Stimulated activated CD4-positive, alpha-beta T cell treated with anti-CD3 and anti-CD28 coated beads, Interleukin-15, amount 100 ng/mL, for 48 hours (primary cell): ENCODE measurements at places on chromosomes 5 and 9.

- no peak for DNase-seq
Observed at GRCh38 chr5:124923131-124923530, 176.7 kb upstream of the ZNF608 start.

DNA sequence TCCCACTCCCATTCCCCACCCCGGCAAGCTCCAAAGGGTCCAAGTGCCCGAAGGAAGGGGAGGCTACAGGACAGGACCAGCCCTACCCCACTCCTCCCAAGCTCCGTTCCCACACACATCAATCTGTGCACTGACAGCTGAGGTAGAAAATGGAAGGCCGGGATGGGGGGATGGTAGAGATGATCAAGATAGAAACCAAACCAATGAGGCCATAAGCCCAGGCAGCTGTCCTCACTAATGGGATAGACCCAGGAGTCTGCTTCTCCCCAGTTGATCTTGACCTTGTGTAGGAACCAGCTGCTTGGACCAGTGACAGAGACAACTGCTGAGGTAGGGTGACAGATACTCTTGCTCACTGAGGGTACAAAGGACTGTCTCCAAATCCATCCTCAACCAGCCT lies 38.6 kb downstream of the B4GALT1 start:
- DNase-seq = no peak

GRCh38 chr5:29963956-29964355 lies 1229.5 kb upstream of the CDH6 start:
- no peak for DNase-seq

- no peak for DNase-seq
Observed at GRCh38 chr5:130963798-130964197, 201.3 kb downstream of the HINT1 start.

DNA sequence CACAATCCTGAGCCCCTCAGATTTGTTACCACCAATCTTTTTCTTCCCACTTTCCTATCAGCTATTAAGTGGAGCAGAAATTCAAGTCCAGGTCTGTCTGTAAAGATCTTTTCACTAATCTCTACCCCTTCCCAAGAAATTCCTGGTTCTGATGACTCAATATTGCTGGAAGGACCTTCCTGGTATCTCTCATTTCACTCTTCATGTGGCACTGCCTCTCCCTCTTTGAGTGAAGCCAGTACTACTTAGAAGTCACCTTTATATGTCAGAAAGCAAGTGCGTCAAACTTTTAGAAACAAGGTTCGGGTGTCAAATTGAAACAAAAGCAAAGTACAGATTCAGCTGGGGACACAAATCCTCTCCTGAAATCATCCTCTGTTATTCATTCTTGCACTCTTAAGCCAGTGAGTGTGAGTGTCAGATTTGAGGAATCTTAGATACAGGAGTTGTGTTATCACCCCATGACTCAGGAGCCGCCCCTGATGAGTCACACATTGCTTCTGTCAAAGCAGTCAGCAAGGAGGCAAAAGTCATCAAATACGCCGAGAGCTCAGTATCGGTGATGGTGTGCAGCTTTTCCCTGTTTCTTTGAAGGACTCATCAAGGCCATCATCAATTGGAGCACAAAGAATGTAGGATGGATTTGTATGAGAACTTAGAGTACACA lies 313.0 kb downstream of the CETN3 start:
- DNase-seq = peak; percentile 0

- no peak for DNase-seq
Observed at GRCh38 chr9:134461426-134461982, 135.2 kb downstream of the RXRA start.

- DNase-seq = no peak
Observed at GRCh38 chr5:27830546-27830945, 792.2 kb upstream of the CDH9 start.

DNA sequence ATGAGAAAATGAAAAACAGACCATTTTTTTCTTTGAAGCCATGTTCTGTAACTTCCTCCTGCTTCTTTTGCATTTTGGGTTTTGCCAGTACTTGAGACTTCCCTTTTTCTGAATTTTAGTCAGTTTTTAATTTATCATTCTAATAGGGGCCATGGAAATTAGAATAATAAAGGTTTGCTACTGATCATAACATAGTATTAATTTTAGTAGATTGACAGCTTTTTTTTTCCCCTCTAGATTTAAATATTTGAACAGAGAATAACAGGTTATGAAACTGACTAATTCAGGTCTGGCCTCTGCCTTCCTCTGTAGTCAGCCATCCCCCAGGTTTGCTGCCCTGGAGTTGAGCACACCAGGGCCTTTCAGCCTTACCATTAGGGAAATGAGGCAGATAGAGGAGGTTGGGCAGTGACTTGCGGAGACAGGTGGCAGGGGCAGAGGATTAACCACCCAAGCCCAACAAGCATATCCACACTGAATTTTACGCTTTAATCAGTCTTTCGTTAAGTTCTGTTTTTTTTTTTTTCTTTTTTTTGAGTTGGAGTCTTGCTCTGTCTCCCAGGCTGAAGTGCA lies 80.1 kb upstream of the TNFAIP8 start:
- no peak for DNase-seq

GRCh38 chr9:92974761-92975755 lies 27.7 kb downstream of the FGD3 start:
- no peak for DNase-seq

DNA sequence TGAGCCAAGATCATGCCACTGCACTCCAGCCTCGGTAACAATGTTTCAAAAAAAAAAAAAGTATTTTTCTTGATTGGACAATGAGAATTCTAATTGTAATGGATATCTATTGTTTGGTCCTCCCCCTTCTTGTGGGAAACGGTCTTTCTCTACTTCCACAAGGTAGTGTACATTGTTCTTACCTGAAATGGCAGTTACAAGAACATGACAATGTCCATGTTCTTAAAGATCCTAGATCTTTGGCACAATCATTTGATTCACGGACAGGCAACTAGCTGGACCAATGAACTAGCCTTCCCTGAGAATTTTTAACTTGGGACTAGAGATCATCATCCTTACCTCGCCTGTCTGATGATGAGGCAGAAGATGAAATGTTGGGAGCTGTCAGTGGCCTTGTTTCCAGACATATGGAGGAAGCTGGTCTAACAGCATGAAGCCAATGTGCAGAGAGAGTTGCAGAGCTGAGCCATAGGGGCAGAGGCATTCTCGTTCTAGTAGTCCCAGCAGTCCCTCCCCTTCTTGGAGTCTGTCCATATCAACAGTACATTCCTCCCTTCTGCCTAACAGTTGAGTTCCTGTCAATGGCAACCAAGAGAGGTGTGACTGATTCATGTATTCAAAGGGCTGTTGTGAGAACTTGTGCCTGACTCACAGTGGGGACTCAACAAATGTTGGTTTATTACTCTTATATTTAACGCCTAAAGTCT lies 2.1 kb upstream of the MARCHF6 start:
- no peak for DNase-seq

- no peak for DNase-seq
Observed at GRCh38 chr5:16936989-16937438, 926 bp upstream of the MYO10 start.

GRCh38 chr9:129102791-129103594 lies 7.6 kb downstream of the CRAT start:
- DNase-seq = no peak

DNA sequence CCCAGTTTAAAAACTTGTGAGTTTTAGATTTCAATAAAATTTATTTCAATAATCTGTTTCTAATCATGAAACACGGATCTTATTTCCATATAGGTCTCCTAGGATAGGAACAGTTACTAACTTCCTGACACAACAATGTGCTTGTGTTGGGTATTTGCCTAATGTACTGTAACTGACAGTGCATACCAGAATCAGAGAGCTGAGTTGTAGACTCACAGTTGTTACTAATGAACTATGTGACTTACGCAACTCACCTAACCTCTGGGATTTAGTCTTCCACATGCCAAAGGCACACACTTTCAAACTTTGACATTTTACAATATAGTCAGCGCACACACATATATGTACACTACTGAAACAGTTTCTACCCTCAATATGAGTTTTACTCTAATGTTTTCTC lies 77.7 kb downstream of the HOMER1 start:
- DNase-seq = no peak

GRCh38 chr5:53913941-53914340 lies 353.5 kb downstream of the NDUFS4 start:
- no peak for DNase-seq

DNA sequence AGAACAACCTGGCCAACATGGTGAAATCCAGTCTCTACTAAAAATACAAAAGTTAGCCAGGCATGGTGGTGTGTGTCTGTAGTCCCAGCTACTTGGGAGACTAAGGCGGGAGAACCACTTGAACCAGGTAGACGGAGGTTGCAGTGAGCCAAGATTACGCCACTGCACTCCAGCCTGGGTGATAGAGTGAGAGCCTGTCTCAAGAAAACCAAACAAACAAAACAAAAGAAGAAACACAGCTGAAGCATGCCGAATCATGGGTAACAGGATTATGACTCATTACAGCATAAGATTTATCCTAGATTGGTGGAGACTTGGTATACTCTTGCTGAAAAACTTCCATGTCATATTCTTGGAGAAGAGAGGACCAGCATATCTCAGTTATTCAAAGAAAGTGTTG lies 236.7 kb upstream of the CCNH start:
- no peak for DNase-seq

DNA sequence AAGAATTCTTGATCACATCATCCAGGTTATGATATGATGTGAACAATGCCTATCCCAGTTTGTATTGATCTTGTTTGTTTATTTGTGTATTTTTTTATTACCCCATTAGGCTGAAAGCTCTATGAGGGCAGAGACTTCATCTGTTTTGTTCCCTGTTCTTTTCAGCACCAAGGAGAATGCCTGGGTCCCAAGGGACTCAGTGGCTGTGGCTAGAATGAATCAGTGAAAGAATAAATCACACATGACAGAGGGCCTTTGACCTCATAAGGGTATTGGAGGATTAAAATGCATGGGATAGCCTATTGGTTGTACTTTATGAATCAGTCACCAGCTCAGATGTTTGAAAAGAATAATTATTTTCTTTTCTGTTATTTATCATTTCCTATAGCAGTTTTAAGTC lies 292.2 kb downstream of the GAS1 start:
- no peak for DNase-seq

DNA sequence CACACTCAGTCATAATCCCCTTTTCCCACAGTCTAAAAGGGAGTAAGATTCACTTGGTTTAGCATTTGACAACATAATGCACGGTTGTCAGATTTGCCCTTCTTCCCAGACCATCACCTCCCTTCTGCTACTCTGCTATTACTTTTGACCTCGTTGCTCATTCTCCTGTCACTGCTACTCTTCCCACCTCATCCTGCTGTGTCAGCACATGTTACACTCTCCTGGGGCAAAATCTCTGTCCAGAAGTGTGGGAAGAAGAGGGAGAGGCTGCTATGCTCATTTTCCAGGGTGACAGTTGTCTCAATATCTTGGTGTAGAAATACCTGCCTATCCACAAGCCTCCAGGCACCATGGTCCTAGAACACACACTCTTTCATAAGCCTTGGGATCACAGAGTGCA lies 449.9 kb upstream of the PIK3R1 start:
- no peak for DNase-seq

DNA sequence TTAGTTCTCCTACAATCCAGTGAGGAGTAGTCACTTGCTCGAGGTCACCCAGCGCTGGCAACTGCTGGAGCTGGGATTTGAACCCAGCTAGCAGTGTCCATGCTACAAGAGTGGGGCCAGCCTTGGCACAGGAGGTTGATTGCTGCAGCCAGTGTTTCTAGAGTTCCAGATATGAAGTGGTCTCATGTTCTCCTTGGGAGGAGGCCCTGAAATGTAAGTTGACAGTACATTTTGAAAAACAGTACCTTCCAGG lies 802 bp downstream of the CCDC107 start:
- no peak for DNase-seq

DNA sequence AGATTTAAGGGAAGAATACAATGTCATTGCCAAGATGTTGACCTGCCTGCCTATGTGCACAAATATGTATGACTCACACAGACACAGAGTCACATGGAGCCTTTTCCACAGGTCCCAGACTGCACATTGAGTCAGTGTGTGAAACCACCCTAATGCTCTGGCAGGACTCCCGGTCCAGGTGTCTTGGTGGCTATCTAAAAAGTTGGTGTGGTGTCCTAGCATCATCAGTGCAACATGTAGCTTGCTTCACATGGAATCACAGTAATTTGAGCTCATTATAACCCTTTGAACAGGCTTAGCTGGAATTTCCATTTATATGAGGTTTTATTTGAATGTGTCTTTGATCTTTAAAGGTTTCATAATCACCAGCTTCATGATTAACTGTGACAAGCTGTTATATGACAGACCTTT lies 10.7 kb downstream of the IFNA5 start:
- DNase-seq = no peak

DNA sequence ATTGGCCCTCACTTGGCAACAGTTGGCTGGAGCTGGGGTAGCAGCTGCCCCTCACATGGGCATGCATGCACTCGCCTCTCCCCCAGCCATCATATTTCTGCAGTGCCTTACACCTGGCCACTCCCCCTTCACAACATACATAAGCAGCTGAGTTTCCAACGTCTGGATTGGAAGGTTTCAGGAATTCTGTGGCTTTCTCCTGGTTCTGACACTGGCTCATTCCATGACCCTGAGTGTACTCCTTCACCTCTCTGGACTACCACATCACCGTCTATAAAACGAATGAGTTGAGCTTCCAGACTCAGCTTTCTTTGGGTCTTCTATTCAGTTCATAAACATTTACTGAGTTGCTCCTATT lies 84.3 kb downstream of the GALNT10 start:
- DNase-seq = no peak

GRCh38 chr5:8241558-8241957 lies 372.6 kb downstream of the MTRR start:
- DNase-seq = no peak

- DNase-seq = no peak
Observed at GRCh38 chr9:93266521-93267001, 82.6 kb downstream of the WNK2 start.

DNA sequence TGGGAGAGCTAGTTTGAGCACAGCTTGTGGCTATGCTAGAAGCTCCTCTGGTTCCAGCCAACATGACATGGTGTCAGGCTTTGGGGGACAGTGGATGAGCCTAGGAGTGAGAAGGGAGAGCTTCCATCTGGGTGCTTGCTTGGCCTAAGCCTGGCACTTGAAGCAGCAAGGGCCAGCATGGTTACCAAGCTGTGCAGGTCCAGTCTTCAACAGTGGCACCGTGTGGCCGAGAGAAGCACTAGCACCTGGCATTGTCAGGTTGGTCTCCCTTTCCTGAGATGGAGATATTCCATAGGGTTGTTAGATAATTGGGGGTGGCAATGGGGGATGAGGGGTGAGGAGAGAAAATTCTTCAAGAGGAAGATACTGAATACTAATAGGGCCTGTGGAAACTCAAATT lies 261.9 kb downstream of the PBX3 start:
- DNase-seq = no peak

GRCh38 chr5:73433982-73434342 lies 14.6 kb downstream of the FOXD1 start:
- DNase-seq = no peak

- no peak for DNase-seq
Observed at GRCh38 chr9:137499858-137500661, 40.9 kb upstream of the NSMF start.
